ENCODE measurements at places on chromosomes 5 and 9.

DNA sequence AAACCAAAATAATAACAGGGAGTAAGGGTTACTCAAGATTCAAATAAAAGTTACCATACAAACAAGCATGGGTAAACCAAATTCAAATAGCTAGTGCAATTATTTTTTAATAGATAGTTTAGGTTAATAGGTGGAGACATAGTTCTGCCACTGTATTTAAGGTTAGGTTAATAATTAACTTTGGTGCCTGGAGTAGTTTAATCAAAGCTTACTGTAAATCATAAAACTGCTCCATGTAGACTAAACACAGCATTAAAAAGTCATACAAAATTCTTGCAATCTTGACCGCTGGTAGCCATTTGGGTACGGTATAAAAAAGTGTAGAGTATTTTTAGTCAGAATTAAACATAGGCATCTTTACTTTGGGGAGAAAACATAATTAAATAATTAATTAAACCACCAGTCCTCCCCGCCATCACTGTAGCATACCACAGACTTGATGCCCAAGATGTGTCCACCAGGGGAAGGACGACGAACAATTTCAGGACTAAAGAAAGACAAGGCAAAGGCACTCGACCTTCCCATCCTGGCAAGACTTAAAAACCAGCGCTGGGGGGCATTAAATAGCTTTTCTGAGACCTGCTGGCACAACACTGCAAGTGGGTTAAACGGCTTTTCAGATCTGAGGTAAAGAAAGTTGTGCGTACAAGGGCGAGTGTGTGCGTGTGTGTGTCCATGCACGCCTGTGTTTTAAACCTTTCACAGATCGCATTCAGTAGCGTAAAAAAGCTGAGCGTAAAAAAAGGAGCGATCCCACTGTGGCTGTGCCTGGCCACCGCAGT is 2.9 kb downstream of the SEMA6A start:
- no peak for DNase-seq

DNA sequence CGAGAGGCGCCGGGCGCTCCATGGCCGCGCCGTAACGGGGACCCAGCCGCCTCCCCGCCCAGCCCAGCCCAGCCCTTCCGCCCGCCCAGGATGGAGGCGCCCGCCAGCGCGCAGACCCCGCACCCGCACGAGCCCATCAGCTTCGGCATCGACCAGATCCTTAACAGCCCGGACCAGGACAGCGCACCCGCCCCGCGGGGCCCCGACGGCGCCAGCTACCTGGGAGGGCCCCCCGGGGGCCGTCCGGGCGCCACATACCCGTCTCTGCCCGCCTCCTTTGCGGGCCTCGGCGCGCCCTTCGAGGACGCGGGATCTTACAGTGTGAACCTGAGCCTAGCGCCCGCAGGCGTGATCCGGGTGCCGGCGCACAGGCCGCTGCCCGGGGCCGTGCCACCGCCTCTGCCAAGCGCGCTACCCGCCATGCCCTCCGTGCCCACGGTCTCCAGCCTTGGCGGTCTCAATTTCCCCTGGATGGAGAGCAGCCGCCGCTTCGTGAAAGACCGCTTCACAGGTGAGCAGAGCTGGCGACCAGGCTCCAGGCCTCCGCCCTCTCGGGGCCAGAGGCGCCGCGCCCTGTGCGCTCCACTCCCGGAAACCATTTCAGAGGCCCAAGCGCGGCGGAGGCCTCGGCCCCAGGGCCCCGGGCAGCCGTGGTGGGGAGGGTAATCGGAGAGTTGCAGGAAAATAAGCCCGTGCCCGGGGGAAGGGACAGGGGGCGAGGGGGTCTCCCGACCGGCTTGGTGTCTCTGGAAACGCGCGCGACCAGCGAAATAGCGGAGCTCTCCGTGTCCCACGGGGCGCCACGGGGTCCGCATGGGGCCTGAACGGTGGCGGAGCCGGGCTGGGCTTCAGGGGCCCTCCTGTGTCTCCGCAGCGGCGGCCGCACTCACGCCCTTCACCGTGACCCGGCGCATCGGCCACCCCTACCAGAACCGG is 496 bp downstream of the TLX3 start:
- DNase-seq = no peak

GRCh38 chr5:133707629-133708028 is 95.3 kb upstream of the FSTL4 start:
- DNase-seq = no peak

DNA sequence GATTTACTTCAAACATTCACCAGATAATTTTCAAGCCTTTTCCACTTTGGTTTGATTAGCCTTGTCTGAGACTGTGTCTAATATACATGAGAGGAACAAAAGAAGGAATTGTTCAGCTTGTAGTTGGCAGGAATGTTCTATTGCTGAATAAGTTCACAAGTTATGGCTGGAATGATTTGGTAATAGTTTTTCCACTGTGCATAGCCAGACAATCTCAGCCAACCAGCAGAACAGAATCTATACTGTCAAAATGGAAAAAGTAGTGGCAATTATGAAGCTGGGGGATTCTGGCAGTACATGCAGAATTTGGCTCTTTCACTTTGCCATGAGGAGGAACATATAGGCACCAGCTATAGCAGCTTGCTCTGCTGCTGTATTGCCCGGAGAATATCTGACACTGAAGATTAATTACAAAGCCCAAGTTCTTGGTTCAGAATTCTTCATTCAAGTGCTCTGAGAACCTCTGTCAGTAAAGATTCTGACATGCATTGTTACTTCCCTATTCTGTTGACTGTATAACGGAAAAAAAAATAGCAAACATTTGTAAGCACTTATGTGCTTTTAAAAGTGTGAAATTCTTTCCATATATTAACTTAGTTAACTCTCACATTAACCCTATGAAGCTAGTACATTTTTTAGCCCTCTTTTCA is 150.6 kb downstream of the PRR16 start:
- DNase-seq = no peak

GRCh38 chr9:92378865-92379560 is 25.4 kb downstream of the OGN start:
- DNase-seq = no peak

DNA sequence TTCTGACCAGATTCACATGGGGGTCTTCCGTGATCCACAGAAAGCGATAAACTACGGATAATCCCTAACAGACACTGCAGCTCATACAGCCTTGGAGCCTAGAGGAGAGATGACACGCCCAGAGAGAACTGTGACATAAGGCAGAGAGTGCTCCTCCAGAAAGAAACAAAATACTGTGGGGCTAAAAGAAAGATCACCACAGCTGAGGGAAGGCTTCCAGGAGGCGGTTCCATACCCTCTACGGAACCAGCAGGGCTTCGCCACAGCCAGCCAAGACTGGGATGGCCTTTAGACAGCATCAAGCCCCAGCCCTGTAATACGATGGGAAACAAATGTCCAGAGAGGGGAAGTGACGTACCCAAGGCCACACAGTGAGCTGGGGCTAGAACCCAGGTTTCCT is 19.3 kb downstream of the GPX3 start:
- DNase-seq = no peak

- no peak for DNase-seq
Measured at GRCh38 chr5:141515946-141516671, 27.2 kb downstream of the PCDHGC5 start.

- no peak for DNase-seq
Measured at GRCh38 chr5:113218906-113219517, 215.8 kb downstream of the TSSK1B start.

DNA sequence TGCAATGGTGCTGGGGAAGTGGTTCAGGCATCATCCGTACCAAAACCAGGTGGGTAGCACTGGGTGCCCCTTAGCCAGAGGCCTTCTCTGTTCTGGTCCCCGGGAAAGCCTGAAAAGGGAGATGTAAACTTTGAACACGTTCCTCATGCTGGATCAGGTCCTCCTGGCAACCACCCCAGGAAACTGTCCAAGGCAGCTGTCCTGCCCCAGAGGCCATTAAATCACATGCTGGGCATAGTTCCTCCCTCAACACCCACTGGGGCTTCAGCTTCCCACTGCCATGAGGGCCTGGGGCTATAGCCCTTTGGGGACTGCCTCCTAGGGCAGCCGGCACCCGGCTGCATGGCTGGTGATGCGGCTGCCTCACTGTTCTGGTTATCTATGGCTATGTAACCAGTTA is 228.9 kb upstream of the MVB12B start:
- DNase-seq = no peak

DNA sequence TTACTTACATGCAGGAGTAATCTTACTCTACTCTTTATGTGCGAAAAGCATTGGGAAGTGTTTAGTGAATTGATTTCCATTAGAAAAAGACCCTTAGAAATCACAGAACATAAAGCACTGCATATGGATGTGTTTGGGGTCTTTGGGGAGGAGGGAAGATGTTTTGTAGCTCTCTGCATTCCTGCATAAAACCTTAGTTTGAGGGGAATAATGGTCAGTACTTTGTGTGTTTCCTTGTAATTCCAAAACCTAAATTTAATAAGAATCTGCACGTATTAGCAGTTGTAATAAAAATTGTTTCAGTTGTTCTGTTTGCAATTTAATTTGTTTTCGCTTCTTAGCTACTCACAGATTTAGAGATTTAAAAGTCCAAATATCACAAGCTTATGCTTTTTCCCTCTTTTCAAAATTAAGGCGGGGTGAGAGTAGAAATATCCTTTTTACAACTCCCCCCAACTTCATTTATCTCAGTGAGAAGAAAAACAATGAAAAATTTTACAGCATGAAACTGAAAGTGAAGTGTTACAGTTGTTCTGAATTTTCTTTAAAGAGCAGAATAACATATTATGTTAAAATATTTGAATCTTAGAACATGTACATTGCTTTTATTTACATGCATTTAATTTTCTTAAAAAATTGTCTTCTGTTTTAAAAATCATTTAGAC is 143.8 kb downstream of the SMARCA2 start:
- DNase-seq = no peak
